ENCODE measurements at places on chromosomes 12 and 14.

DNA sequence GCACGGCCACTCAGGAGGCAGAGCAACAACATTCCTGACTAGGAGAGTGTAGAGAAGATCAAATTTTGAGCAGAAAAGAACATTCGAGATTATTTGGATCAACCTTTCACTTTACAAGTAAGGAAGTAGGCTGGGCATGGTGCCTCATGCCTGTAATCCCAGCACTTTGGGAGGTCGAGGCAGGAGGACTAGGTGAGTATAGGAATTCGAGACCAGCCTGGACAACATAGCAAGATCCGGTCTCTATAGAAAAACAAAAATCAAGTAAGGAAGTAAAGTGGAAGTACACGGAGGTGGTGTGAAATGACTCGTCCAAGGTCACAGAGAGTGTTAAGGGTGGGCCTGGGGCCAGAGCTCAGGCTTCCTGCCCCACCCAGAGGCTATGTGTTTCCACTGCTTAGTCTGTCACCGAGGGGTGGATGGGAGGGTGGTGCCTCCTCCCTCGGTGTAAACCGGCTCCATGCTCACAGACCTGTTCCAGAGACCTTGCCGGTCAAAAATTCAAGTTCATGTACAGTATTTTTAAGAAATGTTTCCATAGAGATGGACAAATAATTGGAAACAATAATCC, 51.9 kb downstream of the MAP1LC3B2 start:
- no peak for DNase-seq

- no peak for DNase-seq
Observed at GRCh38 chr14:68471029-68471963, 321.6 kb downstream of the ZFP36L1 start.

GRCh38 chr14:84272290-84272721, 1257.6 kb upstream of the FLRT2 start:
- no peak for DNase-seq

- DNase-seq = peak; percentile 65
Observed at GRCh38 chr14:101965181-101965544, 790 bp downstream of the DYNC1H1 start.

- DNase-seq = no peak
Observed at GRCh38 chr14:92759679-92760523, 11.5 kb upstream of the LGMN start.

DNA sequence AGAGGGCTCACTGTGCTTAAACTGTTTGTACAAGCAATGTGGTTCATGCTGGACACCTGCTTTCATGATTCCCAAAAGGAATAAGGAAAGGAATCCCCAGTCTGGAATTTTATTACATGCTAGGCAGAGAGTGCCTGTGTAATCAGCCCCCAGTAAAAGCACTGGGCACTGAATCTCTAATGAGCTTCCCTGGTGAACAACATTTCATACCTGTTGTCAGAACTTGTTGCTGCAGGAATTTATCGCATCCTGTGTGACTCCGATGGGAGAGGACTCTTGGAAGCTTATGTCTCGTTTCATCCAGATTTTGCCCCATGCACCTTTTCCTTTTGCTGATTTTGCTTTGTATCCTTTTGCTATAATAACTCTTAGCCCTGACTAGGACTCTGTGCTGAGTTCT, 190.2 kb upstream of the HMGA2 start:
- DNase-seq = no peak

- no peak for DNase-seq
Observed at GRCh38 chr14:93832665-93833064, 44.4 kb upstream of the PRIMA1 start.

- DNase-seq = no peak
Observed at GRCh38 chr14:81066672-81067071, 111.3 kb downstream of the TSHR start.

- no peak for DNase-seq
Observed at GRCh38 chr14:24057867-24058259, 6.1 kb downstream of the CARMIL3 start.

DNA sequence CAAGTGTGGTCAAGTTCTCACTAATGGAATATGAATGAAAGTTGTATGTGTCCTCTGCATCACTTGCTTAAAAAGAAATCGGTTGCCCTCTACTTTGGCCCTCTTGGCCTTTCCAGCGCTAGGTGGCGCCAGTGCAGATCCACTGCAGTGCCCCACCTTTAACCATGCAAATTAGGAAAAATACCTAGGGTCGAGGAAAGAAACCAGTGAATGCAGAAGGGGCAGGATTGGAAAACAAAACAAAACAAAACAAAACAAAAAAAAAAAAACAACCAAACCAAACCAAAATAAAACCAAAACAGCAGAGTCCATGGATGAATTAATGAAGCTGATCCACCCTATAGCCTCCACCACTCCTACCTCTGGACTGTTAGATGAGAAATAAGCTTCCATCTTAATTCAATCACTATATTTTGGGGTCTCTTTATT, 12.9 kb upstream of the NEMF start:
- peak; percentile 63 for DNase-seq

- no peak for DNase-seq
Observed at GRCh38 chr14:89502966-89503365, 85.9 kb upstream of the FOXN3 start.

DNA sequence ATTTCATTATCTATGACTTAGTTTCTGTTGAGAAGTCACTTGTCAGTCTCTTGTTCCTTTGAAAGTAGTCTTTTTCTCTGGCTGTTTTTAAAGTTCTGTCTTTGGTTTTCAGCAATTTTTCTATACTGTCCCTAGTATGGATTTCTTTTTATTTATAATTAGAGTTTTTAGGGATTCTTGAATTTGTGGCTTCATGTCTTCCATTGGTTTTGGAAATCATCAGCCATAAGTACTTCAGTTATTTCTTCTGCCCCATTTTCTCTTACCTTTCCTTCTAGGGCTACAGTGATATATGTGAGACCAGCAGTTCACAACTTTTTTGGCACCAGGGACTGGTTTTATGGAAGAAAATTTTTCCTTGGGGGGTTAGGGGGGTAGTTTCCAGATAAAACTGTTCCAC, 90.0 kb upstream of the EVL start:
- DNase-seq = no peak

DNA sequence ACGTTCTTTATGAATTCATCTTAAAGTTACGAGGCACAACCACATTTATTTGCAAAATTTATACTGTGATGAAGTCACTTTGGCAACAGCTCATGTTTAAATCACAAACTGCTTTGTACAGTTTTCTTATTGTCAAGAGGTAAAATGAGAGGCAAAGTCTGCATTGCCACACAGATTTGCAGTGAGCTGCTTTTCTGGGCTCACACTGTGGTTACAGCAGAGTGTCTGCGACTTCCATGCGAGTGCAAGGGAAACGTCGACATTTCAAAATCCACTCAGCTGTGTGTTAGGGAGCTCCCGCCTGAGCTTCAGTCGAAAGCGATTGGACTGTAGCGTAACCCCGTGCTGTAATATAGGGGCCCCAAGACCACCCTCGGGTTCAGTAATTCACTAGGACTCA, 13.0 kb downstream of the MTA1 start:
- DNase-seq = no peak

Measured in fibroblast of skin of scalp (primary cell).